ENCODE measurements at places on chromosomes 1 and 21.

- no peak for DNase-seq
Observed at GRCh38 chr1:9844756-9845155, 21.0 kb upstream of the CLSTN1 start.

DNA sequence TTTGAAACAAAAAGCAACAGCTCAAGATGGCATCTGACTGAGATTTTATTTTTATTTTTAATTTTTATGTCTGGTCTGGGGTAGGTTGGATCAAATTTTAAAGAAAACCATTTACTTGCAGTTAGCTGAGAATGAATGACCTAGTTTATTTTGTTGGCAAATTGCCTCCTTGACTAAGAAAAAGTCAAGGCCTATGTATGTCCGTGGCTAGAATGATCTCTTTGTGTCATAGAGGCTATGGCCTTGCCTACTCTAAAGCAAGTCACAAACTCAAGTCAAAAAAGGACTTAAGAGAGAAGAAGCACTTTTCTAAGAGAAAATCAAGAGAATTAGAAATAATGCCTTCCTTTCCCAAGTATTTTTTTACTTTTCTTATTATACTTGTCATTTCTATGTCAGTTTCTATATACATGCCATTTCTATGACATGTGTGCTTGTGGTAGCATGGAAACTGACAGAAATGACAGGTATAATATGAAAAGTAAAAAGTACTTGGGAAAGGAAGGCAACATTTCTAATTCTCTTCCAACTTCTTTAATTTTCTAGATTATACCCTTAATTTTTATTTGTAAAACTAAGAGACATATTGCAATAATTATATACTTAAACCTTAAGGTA lies 136.7 kb downstream of the CENPF start:
- no peak for DNase-seq

DNA sequence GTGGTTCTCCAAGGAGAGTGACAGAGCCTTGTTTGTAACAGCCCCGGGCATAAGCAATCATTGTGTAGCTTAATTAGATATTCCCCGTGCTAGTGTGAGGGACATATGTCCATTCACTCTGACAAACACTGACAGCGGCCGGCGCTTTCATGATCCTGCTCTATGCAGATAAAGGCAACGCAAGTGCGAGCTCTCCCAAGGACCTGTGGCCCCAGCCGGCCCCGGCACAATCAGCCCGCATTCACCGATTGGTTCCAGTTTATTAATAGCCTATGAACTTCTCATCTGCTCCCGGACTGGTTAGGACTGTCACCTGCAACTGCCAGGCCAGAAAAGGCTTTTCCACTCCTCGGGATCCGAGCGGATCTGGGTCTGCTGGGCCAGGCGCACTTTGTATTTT lies 18.0 kb upstream of the OLIG1 start:
- no peak for DNase-seq

- DNase-seq = no peak
Observed at GRCh38 chr1:182283746-182284544, 107.6 kb downstream of the GLUL start.

DNA sequence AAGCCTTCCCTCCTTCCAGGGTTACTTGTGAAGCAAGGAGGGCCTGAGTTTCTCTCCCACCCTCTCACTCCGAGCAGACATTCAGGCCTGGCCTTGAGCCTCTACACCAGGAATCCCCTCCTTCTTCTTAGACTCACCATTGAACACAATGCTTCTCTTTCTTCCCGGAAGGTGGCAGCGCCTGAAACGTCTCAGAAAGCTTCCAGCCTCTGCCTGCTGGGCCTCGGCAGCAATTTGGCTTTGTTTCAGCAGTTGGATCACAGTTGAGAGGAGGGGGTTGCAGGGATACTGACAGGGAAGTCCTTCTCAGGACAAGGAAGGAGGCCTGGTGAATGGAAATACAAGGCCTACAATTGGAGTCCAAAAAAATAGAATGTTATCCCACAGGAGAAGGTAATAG lies 6.3 kb downstream of the CLDN8 start:
- peak; percentile 39 for DNase-seq

- DNase-seq = no peak
Observed at GRCh38 chr1:26163684-26164035, 4.8 kb downstream of the FAM110D start.

DNA sequence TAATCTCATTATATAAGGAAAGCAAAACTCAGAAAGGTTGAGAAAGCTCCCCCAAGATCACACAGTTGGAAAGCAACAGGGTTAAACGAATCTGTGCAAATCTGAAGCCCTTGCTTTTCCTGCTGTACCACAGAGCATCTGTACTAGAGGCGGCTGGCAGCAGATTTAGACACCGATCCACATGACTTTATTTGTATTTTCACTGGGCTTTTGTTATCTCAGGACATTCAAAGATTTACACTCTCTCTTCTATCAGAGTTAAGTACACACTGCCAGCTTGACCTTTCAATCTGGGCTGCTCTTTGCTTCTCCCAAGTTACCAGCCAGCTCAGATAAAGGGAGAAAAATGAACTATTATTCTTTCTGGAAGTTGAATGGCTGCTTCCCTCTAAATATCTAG lies 146.6 kb downstream of the FAM78B start:
- DNase-seq = no peak

- DNase-seq = no peak
Observed at GRCh38 chr1:164867590-164867989, 308.6 kb downstream of the PBX1 start.

All from epithelial cell of esophagus (primary cell).